ENCODE measurements at places on chromosomes 7 and 10.

DNA sequence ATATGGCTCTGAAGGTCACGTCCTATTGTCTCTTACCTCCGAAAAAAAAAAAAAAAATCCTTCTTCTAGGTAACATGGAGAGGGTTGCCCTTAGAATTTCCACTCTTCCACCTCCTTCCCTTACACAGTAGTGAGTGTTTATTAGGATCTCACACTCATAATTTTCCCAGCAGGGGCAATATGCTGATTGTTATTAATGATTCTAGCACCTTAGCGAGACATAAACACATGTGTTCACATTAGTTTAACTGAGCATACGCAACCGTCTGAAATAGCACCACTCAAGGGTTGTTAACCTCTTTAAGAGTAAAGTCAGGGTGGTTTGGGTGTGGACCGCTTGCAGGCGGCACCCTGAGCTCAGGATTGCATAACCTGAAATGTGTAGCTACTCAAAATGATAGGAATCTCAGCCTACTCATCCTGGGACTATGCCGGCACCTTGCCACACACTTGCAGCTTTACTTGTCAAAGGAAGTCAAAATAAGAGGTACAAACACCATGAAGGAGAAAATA lies 52.2 kb downstream of the CPEB3 start:
- DNase-seq, result no peak

DNA sequence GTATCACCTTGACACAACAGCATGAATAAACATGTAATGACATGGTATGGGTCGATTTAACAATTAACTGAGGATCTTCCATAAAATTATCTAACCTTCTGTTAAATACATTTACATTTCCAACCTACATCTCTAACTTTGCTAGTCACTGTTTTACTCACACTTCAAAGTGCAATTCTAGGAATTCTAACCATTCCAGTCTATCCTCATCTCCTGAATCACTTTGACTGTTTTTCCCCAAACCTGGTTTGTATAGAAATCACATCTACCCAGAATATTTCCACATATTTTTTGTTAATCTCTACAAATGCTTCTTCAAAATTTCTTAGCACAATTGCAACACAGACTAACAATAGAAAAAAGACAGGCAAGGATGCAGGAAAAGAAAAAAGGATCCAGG lies 6.2 kb downstream of the ABI1 start:
- DNase-seq, result no peak

- DNase-seq, result no peak
Observed at GRCh38 chr10:17029239-17029580, 100.4 kb downstream of the CUBN start.

- no peak for DNase-seq
Observed at GRCh38 chr7:41183741-41184140, 519.1 kb downstream of the INHBA start.

DNA sequence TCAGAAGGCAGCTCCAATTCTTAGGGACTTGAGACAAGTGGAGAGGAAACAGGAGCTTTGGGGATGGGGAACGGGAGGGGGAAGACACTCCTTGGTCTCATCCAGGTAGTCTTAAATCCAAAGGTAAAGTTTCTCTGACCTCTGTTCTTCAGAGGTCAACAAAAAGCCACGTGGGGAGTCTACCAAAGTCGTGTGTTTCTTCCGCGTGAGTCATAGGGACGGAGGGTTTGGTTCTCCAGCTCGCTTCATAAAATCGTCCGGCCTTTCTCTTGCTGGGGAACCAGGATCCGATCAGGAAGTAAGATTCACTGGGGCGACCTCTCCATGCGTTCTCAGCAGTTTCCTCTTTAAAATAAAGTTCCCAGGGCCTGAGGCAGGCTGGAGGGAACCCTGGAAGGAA lies 275.7 kb downstream of the TCERG1L start:
- DNase-seq, result no peak

DNA sequence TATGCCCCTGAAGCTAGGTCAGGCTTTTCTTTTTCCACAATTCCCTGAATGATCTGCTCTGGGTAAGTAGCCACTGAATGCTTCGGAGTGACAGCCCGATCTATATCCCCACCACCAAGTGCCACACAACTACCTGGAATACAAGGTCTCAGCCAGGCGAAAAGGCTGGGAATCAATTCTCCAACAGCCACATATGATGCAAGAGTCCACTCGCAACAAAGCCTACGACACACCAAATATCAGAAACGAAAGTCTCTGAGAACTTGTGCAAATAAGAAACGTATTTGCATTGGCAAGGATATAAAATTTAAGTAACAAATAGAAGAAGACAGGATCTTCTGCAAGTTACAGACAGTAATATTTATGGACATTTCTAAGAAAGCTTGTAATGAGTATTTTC lies 5.7 kb downstream of the HIPK2 start:
- no peak for DNase-seq

DNA sequence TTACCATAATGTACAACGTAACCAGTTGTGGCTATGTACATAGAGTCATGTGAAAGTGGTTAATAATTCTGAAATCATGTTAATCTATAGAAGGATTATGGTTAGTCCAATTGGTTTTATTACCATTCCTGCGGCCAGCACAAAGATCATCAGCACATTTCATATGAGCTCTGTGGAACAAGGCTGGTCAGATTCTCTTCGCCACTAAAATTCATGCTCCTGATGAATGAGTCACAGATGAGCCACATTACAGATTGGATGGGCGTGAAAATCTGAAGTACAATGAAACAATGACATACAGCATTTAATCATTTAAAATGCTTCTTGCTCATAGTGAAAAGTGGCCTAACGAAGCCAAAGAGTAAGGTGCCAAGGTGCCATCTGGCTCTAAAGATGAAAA lies 716.2 kb upstream of the PHF14 start:
- DNase-seq, result no peak

GRCh38 chr10:100174699-100175677 lies 10.8 kb downstream of the ERLIN1 start:
- no peak for DNase-seq

Measured in stimulated activated CD8-positive, alpha-beta memory T cell treated with anti-CD3 and anti-CD28 coated beads, Interleukin-7, amount 100 ng/mL, for 24 hours (primary cell).